ENCODE measurements at places on chromosomes 6 and 20.

GRCh38 chr6:73515204-73515655, 5.6 kb downstream of the EEF1A1 start:
- DNase-seq, result no peak

GRCh38 chr6:112179631-112180030, 74.7 kb downstream of the LAMA4 start:
- DNase-seq, result no peak

DNA sequence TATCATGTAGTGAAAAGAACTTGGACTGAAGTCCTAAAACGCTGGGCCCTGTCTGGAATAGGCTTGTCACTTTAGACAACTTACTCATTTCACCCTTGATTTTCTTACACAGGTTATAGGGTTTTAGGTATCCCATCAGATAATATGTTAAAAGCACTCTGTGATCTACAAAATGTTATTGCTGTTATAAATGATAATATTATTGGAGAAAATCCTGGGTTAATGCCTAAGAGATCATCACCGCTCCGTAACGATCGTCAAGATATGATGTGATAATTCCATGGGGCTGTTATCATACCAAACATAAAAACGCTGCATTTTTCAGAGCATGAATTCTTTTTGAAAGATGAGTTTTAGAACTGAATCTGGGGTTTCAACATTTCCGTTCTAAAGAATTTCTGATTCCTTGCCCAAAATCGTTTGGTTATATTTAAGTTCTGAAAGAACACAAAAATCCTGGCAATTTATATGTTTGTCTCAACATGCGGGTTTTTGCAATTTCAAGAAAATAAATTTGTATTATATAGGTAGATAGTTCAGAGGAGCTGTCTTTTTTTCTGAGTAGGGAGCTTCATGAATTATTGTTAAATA, 154.8 kb downstream of the FOXC1 start:
- no peak for DNase-seq

DNA sequence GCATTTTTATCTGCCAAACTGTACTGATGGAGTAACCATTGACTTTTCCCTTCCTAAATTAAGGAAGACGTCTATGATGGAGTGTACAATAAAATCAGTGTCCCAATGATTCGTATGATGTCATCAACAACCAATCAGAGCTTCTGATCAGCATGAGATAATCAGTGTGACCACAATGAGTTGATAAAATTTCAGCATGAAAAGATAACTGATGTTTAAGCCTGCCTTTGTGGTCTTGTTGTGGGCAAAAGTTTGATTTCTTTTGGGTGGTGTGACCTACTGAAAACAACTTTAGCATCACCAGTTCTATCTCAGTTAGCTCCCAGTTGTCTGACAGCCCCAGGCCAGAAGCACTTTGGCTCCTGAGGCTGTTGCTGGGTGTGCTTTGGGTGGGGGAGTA, 3.3 kb downstream of the PCIF1 start:
- DNase-seq, result no peak

GRCh38 chr6:142934599-142934998, 10.4 kb downstream of the HIVEP2 start:
- no peak for DNase-seq

GRCh38 chr6:140987364-140988155, 1145.2 kb upstream of the GJE1 start:
- no peak for DNase-seq

DNA sequence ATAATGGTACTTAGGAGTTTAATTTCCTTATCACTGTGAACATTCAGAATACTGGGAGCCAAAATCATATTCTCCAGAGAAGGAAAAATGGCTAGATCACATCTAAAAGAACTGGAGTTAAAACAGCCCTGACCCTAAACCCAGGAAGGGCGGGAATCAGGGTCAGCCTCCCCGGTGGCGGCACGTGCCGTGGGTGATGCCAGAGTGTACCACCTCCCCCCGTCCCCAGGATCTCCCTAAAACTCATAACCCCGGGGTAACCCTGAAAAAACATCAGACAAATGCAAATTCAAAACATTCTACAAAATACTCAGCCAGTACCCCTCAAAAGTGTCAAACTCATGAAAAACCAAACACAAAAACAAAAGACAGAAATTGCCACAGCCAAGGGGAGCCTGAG, 148.3 kb downstream of the DLL1 start:
- no peak for DNase-seq

Measured in vagina (tissue), 2 donors.